ENCODE measurements at places on chromosomes 12 and 14.

GRCh38 chr14:33925946-33926345, 24.9 kb downstream of the EGLN3 start:
- DNase-seq: no peak

DNA sequence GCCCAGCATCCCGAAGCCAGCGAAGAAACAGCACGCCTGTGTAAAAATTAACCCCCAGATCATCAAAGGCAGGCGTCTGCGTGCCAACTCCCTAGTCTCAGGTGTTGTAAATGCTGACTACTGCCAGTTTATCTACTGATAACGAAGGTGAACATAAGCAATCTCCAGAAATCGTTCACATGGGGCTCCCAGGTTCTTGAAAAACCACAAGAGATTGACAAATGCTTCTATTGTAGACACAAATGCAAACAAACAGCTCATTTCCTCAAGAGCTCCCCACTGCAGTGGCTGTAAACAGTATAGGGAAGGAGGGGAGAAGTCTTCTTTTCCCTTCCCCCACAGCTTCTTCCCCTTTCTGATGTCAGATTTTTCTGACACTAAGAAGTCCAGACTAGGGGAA, 5.3 kb upstream of the PLEKHG3 start:
- DNase-seq: no peak

- no peak for DNase-seq
Observed at GRCh38 chr12:40170593-40170992, 54.2 kb upstream of the LRRK2 start.

DNA sequence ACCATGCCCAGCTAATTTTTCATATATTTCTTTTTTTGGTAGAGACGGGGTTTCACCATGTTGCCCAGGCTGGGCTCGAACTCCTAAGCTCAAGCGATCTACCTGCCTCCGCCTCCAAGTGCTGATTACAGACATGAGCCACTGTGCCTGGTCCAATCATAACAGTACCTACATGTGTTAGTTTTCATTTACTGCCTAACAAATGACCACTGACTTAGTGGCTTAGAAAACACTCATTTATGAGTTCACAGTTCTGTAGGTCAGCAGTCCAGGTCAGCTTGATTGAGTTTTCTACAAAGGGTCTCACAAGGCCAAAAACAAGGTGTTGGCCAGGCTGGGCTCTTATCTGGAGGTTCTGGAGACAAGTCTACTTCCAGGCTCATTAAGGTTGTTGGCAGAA, 60.6 kb downstream of the RNFT2 start:
- no peak for DNase-seq

DNA sequence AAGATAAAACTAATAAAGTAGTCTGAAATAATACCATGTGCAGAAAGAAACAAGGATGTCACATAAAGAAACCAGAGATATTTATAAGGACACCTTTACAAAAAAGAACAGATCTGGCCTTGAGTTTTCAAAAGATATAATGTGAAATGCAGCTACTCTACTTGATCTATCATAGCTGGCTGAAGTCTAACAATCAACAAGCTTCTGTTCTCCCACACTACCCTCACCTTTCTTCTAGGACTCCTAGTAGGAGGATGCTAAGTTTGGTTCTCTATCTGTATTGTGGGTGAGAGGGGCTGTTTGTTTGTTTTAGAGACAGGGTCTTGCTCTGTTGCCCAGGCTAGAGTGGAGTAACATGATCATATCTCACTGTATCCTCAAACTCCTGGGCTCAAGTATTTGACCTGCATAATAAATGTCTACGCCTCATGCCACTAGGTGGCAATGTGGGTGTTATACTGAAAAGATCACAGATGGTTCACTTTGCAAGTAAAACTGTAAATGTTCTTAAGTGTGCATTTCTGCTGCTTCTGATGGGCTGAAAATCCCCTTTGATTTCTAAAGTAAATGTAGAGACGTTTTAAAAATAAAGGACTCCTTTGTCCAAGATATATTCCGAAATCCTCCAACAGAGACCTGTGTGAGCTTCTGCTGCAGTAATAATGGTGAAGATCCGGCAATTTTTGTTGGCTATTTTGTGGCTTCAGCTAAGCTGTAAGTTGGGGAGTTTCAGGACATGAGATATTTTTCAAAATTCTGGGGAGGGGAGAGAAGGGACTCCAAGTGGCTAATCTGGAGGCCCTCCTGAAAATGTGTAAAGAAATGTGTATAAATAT, 269.3 kb downstream of the DAD1 start:
- peak; percentile 39 for DNase-seq

DNA sequence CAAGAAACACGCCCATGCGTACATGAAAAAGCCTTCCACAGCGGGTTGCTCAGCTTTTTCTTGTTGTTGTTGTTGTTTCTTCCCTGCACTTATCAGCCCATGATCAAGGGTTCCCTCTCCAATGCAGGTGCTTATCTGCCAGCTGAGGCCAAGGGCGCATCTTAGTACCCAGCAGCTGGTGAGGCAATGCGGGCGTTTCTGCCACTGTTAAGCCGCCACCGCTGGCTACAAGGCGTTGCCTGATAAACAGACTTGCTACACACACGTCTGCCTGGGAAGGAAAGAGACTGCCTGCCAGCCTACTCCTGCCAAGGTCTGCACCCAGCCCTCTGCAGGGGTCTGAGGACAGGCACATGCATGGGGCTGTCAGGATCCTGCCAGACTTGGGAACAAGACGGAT, 345.9 kb downstream of the BCL11B start:
- no peak for DNase-seq

DNA sequence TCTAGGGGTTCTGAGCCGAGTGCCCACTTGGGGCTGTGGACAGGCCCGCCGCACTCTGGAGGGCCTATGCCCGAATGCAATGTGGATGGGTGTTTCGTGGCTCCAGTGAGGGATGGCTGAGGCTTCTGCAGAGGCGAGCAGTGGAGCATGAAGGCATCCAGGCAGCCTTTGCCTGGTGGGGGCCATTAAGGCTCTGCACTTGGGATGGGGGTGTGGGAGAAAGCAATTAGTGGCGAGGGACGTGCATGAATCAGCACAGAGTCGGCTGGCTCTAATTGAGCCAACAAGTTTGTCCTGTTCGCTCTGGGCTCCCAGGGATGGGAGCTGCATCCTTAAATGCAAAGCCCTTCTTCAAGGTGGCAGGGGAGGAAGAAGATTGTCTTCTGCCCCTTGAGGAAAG, 346.9 kb upstream of the FKBP4 start:
- DNase-seq: no peak

GRCh38 chr12:26621932-26622331, 211.1 kb downstream of the ITPR2 start:
- no peak for DNase-seq

DNA sequence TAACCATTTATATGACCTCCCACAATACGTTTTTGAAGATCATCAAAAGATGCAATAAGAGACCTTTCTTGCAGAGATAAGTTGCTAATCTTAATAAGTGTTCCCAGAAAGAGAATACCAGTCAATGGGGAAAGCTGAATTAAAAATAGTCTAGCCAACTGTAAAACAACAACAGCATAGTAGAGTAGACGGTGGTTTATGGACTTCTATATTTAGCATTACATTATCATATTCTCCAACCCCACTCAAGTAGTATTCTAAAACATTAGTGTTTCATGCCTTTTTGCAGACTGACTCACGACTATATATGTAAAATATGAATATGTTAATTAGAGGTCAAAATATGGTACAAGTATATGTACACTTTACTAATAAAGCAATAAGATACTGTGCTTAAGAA, 218.9 kb downstream of the MED13L start:
- DNase-seq: no peak

DNA sequence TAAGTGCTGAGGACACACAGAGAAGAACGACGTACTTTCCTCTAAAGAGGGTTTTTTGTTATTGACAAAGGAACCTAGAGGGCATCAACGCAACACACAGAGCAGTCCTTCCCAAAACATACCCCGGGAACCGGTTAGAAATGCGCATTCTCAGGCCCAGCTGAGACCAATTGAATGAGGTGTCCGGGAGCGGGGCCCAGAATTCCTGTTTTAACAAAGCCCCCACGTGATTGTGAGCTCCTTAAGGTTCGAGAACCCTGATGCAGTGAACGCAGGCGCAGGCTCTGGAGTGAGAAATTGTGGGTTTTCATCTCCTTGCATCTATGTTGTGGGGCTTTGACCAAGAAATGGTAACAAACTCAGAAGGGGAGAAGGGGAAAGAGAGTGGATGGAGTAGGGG, 51.0 kb upstream of the TBX3 start:
- no peak for DNase-seq

DNA sequence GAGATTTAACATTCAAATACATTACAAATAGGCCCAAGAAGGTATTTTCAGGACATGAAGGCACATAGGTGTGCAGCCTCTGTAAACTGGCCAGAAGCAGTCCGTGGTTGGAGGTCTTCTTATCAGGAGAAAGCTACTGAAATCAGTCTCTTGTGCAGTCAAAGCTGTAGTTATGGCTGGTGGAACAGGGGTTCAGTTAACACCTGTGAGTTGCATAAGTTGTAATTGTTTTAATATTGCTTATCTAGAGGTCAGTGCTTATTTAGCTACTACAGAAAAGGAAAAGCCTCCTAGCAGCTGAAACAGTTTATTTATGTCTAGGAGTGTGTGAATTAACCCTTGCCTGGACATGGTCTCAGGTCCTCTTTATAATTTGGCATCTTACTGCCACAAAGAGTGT, 377.6 kb upstream of the MDGA2 start:
- DNase-seq: no peak

- peak; percentile 70 for DNase-seq
Observed at GRCh38 chr14:69034612-69035262, 55.6 kb upstream of the ACTN1 start.

DNA sequence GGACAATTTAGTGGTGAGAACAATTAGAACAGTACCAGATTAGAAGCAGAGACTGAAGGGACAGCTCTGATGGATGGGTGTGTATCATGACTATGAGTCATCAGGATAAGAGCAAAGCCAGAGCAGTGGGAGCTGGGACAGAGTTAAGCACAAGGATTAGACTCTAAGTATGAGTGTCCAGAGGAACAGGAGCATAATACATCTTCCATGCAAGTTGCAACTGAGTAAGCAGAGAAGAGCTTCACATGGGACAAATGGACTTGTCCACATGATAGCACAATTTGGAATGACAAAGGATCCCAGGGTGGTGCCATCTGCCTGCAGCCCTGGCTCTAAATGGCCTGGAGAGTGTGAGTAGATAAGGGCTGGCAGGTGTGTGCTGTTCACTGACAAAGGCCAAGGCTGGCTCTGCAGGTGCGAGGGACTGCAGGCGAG, 226.4 kb upstream of the CAND1 start:
- DNase-seq: peak; percentile 38

DNA sequence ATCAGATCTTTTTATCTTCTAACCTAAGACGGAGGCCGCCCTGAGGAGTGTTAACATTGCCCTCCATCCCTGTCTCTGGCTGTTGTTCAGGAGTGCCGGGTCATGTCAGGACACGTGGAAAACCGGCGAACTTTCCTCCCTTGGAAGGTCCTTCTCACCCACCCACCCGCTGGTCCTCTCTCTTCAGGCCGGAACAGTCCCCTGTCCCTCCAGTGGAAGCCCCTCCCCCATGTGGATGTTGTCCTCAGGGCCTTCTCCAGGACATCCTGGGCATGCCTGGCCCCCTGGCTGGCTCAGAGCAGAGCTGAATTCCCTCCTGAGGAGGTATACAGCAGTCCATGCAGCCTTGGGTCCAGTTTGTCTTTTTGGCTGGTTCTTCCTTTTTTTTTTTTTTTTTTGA, 20.3 kb upstream of the ITPK1 start:
- no peak for DNase-seq

DNA sequence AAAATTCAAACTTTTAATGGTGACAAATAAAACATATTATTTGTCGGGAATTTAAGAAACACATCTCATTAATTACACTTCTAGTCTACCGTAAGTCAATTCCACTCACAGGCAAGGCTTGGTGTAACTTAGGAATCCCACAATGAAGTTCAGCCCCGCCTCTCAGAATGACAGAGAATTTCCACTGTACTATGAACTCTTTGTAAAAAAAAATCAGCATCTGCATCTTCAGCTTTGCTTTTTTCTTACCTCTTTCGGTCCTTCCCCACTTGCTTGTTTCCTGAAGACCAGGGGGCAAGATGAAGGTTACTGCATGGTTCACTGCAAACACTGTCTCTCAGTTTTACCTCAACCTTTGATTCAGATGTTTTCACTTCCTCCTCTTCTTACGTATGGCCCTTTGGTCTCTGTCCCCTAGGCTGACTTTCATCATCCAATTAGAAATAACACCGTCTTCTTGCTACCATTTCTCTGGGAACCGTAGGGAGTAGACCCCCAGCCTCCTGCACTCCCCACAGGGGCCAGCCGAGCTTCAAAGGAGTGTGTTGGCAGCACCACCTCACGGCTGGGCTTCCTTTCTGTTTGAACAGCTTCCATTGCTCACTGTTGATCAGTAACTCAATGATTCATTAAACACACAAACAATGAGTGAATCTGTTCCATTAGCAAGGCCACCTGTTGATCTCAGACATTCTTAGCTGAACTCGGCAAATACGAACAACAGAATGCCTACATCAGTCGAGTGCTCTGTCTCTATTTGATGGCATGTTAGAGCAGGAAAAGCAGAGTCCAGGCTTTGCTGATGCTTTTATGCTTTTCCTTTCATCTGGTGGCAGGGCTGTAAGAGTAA, 343.0 kb downstream of the BMP4 start:
- DNase-seq: no peak

DNA sequence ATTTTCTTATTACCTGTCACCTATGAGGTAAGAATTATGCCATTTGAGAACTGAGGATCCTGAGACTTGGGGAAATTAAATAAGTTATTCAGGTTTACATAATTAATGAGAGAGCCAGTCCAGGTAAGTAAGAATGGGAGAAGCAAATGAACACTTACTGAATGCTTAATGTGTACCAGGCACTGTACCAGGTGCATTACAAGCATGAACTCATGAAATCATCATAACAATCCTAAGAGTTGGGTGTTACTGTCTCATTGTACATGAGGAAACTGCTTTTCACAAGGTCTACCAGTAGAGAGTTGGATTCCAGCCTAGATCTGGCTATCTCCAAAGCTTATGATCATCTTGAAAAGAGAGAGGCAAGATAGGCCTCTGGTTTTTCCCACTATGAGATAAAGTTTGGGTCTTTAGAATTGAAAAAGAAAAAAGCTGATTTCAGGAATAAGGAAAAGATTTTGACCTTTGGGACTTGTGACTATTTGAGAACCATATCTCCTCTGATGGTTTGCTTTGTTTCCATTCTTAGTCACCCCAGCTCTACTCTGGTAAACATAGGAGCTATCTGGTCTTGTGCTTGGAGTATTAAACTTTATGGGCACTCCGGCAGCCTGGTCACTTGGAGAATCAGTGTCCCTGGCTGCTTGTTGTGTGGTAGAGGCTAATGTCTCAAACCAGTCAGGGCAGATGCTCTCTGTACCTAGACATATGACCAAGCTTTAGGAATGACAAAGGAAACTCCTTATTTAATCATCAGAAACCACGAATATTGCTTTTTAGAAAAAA, 48.0 kb downstream of the PTHLH start:
- no peak for DNase-seq

- DNase-seq: no peak
Observed at GRCh38 chr12:12483438-12483837, 79.2 kb downstream of the DUSP16 start.

Measured in fibroblast of skin of right quadriceps (primary cell).